OCI-LY7 (cell line): ENCODE measurements at places on chromosomes 4 and X.

GRCh38 chrX:84340968-84341367 lies 153.0 kb upstream of the RPS6KA6 start:
- no peak for DNase-seq

DNA sequence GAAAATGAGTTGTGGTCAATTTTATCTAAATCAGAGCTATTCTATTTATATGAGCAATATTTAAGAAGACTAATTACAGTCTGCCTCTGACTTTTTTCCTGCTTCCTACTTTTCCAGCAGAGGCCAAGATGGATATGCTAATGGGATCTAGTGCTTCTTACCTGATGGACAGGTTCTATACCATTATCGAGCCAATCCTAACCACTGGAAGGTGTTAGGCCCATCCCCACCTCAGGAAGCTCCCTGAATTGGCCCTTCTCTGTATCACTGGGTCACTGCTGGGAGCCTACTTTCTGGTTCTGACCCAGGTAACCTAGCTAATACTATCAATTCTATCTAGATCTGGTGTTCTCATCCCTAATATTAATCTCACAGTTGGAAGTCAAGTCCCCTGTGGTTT lies 577 bp upstream of the YIPF7 start:
- no peak for DNase-seq

DNA sequence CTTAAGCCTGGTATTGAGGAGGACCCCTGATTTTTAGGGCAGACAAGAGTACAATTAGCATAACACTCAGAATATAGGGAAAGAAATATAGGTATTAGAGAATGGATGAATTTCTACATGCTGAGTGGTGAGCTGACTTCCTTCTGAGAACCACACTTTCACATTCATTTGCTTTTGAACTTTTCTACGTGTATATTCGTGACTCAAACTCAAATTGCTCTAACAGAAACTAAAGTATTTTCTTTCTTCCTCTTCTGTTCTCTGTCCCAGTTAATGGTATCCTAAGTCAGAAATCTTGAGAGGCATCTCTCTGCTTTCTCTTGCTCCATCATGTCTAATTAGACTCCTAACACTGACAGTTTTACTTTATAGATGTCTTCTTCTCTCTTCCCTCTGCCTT lies 103.2 kb upstream of the CITED1 start:
- DNase-seq, result no peak

DNA sequence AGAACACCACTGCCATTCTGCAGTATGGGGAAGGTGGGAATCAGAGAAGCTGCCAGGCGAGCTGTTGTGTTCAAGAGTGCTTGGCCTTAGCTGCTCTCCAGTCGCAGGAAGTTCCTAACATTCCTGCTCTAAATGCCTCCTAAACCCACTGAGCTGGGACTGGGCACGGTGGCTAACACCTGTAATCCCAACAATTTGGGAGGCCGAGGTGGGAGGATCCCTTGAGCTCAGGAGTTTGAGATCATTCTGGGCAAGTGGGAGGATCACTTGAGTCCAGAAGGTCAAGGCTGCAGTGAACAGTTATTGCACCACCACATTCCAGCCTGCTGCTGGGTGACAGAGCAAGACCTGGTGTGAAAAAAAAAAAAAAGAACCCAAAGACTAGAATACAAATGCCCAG lies 690.3 kb upstream of the FAM241A start:
- no peak for DNase-seq
